ENCODE measurements at places on chromosomes 2 and 18.

DNA sequence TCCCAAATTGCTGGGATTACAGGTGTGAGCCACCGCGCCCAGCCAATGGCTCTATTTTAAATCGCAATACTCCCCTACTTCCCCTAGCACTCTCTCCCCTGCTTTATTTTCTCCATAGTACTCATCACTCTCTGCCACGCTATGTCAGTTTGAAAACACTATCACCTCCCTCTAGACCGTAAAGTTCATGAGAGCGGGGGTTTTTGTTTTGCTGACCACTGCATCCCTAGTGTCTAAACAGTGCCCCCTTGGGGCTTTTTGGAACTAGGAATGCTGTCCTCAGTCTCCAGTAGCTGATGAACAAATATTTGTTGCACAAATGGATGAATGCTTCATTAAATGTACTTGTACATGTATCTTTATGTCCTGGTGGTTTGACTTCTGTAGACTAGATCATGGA is 44.1 kb downstream of the ATOH8 start:
- DNase-seq = no peak

- no peak for DNase-seq
Observed at GRCh38 chr2:104850361-104851290, 3.3 kb upstream of the POU3F3 start.

- no peak for DNase-seq
Observed at GRCh38 chr2:167424221-167424620, 535.9 kb downstream of the XIRP2 start.

DNA sequence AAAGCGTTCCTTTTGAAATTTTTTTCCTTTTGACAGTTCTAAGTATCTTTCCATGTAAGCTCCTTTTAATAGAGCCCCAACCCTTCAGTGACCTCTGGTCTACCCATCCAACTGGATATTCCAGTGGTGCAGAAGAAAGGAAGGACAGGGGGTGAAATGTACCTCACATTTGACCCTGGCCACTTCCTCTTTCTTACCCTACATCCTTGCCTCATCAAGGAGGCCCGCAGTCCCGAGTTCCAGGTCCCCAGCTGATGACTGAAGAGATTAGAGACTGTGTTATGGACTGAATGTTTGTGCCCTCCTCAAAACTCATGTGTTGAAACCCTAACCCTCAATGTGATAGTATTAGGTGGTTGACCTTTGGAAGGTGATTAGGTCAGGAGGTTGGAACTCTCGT is 158.1 kb downstream of the RBM43 start:
- DNase-seq = no peak

- DNase-seq = no peak
Observed at GRCh38 chr18:80086281-80086680, 22.8 kb upstream of the ADNP2 start.

DNA sequence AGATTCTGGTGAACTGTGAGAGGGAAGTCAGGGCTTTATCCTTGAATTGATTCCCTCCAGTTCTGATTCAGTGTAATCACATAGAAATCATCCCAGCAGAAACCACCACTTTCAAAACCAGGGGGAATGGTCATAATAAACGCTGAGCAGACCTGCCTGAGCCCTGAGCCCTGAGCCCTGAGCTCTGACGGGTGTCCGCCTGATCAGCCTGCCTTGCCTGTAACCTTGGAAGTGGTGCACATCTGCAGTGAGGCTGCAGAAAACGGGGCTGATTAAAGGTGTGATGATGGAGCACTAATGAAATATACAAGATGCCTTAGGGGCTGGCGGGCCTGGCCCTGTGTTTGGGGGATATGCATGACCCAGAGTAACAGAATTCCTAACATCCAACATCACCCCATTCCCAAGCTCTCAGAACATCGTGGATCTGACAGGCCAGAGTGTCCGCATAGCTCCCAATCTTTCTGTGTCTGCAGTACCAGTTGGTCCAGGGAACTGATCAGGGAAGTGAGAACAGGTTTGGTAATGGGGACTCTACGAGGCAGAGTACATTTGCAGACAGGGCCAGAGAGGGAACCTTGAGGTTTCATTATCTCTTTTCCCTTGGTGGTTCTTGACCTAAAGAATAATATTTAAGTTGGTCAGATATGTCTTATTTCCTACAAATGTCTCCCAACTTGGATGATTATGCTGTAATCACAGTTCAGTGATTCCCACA is 37.8 kb downstream of the KCTD18 start:
- no peak for DNase-seq

GRCh38 chr2:158618891-158619490 is 162.2 kb downstream of the PKP4 start:
- DNase-seq = no peak

- no peak for DNase-seq
Observed at GRCh38 chr2:222108957-222109585, 189.7 kb downstream of the PAX3 start.

- no peak for DNase-seq
Observed at GRCh38 chr2:142602418-142602989, 275.0 kb upstream of the KYNU start.

DNA sequence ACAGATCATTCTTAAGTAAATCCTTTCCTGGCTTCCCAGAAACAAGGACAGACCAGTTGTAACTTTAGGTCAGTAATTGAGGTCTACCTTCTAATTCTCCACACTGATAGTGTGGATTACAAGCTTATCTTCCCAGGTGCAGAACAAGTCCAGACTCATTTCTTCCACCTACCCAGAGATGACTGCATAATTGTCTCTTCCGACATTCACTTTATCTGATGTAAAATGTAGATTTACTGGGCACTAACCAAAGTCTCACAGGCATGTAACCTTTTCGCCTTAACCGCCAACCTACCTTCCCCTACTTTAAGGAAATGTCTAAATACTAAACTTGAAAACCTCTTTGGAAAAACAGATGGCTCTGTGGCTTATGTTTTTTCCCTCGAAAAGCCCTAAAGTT is 96.2 kb downstream of the NCK2 start:
- no peak for DNase-seq

GRCh38 chr18:28132084-28132483 is 44.8 kb downstream of the CDH2 start:
- no peak for DNase-seq

GRCh38 chr2:170265321-170265720 is 87.4 kb downstream of the MYO3B start:
- DNase-seq = no peak

DNA sequence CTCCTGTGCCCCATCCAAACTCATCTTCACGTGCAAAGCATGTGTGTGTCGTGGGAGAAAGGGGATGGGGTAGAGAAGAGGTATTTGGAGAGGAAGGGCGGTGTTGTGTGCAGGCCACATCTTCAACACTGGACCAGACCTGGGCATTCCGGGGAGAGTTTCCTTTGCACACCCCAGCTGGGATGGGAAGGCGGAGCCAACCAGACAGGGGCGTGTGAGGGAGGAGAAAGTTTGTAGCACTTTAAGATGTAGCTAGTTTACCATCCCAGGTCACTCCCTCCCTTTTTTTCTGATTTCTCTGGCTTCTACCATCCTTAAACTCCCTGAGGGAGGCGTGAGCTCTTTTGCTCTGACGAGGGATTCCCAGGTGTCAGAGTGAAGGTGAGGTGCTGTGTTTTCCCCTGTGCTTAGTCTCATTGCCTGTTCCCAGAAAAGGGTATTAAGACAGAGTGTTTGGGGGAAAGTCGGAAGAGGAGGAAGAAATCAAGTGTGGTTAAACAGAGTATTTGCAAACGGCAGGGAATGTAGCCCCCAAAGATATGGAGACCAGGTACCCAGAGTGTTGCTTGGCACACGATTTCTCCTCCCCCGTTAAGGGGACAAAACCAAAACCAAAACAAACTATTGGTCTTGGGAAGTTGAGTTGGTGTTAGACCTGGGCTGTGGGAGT is 1.6 kb downstream of the SETBP1 start:
- peak; percentile 82 for DNase-seq

GRCh38 chr2:27989149-27989548 is 98.6 kb downstream of the BABAM2 start:
- DNase-seq = no peak

GRCh38 chr2:110105608-110106467 is 9.8 kb downstream of the MALL start:
- peak; percentile 41 for DNase-seq

DNA sequence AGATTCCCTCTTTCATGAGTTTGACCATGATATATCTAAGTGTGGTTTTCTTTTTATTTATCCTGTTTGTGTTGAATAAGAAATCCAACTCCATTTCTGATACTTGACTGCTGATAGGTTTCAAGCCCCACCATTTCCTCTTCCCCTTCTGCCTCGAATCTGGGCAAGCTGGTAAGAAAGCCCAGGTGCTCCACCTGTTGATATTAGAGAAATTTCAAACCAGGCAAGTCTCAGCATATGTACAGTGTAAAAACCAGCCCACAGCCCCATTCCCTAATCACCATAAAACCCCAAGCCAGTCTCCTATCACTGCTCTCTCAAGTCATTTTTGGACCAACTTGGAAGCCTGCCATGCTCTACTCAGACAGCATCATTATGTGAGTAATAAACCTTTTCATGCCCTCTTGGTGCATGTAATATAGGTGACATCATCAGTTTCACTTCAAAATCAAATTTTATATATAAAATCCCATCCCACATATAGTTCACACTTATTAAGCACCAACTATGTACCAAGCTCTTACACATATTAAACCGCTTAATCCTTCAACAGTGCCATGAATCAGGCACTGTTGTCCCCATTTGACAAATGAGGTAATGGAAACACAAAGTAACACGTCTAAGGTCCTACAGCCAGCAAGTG is 46.6 kb downstream of the SMAD2 start:
- DNase-seq = no peak

DNA sequence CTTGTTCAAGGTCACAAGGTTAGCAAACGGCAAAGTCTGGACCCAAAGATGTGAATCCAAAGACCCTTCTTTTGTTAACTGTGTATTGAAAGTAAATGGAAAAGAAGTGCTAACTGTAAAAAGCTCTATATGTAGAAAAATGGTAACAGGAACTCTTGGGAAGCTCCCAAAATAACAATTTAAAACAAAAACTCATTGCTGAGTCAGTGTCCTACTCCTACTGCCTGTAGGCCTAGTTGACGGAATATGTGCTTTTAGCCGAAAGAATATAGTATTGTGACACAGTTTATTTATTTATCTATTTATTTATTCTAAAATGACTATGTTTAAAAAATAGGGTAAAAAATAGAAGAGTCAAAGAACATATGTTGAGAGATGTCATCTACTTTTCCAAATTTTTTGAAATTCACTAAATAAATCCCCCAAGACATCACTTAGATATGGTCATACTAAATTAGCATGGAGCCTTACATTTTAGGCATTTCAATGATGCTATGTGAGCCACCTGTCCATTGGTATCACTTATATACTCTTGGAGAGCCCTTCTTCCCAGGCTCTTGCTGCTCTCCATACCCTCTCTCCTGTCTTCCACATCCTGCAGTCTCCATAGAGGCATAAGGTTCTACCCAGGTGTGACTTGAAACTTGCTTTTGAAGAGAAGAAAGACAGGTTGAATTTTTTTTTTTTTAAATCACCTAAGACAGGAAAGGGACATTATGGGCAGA is 13.7 kb downstream of the COL5A2 start:
- DNase-seq = no peak

- DNase-seq = no peak
Observed at GRCh38 chr2:132780651-132781050, 110.6 kb upstream of the LYPD1 start.

GRCh38 chr2:241002275-241003046 is 4.0 kb downstream of the SNED1 start:
- no peak for DNase-seq

GRCh38 chr2:208489687-208490086 is 83.1 kb downstream of the PTH2R start:
- DNase-seq = no peak

- no peak for DNase-seq
Observed at GRCh38 chr2:120768112-120769048, 32.7 kb downstream of the GLI2 start.

DNA sequence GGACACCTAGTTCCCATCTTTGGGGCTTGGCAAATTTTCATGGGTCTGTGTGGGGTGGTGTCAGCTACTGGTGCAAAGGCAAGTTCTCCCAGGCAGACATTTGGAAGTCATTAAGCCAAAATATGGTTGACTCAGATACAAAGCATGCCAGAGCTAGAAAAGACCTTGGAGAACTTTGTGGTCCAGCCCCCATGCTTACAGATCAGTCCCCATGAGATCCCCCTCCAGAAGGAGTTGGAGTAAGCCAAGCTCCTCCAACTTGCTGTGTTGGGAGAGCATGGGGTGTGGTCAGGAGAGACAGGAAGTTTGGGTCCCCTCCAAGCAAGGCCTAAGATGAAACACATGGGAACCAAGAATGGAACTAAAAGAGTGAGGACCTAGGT is 224.5 kb downstream of the CYP26B1 start:
- no peak for DNase-seq

DNA sequence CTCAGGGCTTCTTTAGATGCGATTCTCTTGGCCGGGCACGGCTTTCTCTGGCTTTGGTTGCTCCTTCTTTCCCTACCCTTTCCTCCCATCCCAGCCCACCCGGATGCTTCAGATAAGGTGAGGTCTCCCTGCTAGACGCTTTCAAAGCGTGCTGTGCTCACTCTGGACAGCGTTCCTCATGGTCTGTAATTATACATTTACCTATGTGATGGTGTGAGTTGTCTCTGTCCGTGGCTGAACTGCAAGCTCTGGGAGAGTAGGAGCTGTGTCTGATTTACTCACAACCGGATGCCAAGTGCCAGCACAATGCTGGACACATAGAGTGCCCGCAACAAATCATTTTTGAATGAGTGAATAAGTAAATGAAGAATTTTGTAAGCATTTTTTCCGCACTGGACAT is 26.8 kb upstream of the PNPT1 start:
- DNase-seq = no peak

DNA sequence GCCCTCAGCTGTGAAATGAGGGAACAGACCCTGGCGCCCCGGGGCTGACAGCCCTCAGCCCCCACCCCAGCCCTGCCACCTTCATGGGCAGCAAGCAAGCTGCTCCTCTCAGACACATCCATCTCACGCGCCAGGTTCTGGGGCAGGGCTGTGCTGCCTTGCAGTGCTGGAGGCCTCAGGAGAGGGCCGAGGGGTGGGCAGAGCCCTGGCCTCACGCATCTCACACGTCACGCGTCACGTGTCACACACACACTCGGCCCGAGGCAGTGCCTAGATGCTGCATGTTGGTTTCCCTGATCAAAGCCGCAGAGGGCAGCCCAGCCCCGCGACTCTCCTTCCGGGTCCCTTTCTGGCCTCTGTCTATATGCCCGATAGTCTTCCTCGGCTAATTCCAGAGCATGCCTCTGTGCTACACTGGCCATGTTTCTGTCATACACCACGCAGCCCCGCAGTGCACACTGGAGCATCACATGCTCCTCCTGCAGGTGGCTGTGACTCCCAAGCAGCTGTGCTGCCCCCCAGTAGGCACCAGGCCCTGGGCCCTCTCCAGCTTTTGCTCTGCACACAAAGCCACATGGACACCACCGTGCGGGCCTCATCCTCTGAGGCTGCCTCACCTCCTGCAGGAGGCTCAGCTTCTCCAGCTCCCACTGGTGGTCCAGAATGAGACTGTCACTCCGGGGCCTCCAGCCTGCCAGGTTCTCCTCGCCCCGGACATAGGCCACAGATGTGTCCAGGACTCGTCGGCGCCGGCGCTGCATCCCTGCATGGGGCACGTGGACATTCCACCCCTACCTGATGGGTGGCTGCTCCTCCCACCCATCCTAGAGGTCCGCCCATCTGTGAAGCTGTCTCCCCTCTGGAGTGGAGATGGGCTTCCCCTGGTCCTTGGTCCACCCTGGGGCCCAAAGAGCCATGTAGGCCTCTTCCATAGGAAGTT is 31.4 kb downstream of the AQP12A start:
- no peak for DNase-seq
